Mesothelial cell of epicardium (in vitro differentiated cells): ENCODE measurements at places on chromosomes 1 and 21. TPM values are rescaled to one million over a fixed set of nuclear protein-coding genes. Genes with fewer than 3 reads are reported as not detected.

Gene S100A7A
- total RNA-seq, result not detected in 3 replicates

Gene RBP7
- total RNA-seq, result 1.3 to 2.3 TPM (median 2.2 TPM) in 3 replicates

Gene CYP4Z1
- not detected in 3 replicates for total RNA-seq

Gene NADK
- 77.7 to 79.9 TPM (median 78.2 TPM) in 3 replicates for total RNA-seq

Gene CHAF1B
- total RNA-seq, result 8.2 to 10.3 TPM (median 9.2 TPM) in 3 replicates

Gene CCDC27
- total RNA-seq, result not detected in 3 replicates

Gene NR0B2
- total RNA-seq, result not detected in 3 replicates

Gene FAM177B
- total RNA-seq, result not detected in 3 replicates

Gene RNF187
- total RNA-seq, result 83.0 to 85.1 TPM (median 84.3 TPM) in 3 replicates

Gene PTPN14
- total RNA-seq, result 71.8 to 75.8 TPM (median 74.9 TPM) in 3 replicates

Gene RGS16
- 0.55 to 0.99 TPM (median 0.74 TPM) in 3 replicates for total RNA-seq

Gene ZNF648
- total RNA-seq, result 0.09 to 0.23 TPM (median 0.18 TPM) in 3 replicates

Gene TESK2
- total RNA-seq, result 4.3 to 4.9 TPM (median 4.3 TPM) in 3 replicates

Gene SUSD4
- total RNA-seq, result 0.23 to 0.49 TPM (median 0.40 TPM) in 3 replicates

Gene S100A1
- 0.58 to 0.59 TPM in 2 of 3 replicates, not detected in the other for total RNA-seq

Gene ARHGAP29
- total RNA-seq, result 110 to 115 TPM (median 114 TPM) in 3 replicates

Gene SERPINC1
- 0.22 to 0.27 TPM (median 0.23 TPM) in 3 replicates for total RNA-seq

Gene ATXN7L2
- total RNA-seq, result 13.8 to 14.9 TPM (median 13.8 TPM) in 3 replicates
